ENCODE measurements at places on chromosomes 2 and 18.

DNA sequence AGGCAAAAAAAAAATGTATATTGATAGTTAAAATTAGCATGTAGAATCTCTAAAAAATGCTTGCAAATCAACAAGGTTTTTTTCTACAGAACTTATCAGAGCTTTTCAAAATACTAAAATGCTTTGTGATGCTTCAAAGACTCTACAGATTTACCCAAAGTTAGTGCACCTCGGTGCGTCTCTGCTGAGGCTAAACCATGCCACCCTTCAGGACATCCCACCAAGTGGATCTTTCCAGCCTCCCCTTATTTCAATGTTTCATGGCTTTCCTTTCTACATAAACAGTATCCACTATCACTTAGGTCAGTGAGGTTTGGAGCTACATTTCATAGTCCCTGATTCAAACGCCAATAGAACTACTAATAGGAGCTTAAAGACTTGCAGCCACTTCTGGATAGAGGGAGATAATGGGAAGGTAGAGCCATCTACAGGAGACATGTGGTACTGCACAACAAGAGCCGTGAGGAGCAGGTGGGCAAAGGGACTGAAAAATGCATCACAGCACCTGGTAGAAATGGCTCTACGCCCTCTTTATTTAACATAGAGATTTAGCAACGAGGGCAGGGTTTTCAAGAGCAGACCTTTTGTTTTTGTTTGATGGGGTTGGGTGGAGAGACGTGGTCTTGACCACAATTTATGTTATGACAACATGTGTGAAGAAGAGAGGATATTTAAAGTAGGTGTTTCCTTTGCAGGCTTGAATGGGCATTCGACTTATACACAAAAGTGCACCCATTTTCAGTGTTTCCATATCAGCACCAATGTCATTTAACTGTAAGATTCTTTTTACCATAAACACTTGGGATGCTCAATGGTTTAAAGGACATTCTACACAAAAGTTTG is 56.1 kb upstream of the SLC35G4 start:
- DNase-seq: peak; percentile 26

GRCh38 chr2:27174638-27175037 is 25.8 kb downstream of the TCF23 start:
- DNase-seq: no peak

GRCh38 chr2:40401896-40402295 is 50.0 kb downstream of the SLC8A1 start:
- no peak for DNase-seq

DNA sequence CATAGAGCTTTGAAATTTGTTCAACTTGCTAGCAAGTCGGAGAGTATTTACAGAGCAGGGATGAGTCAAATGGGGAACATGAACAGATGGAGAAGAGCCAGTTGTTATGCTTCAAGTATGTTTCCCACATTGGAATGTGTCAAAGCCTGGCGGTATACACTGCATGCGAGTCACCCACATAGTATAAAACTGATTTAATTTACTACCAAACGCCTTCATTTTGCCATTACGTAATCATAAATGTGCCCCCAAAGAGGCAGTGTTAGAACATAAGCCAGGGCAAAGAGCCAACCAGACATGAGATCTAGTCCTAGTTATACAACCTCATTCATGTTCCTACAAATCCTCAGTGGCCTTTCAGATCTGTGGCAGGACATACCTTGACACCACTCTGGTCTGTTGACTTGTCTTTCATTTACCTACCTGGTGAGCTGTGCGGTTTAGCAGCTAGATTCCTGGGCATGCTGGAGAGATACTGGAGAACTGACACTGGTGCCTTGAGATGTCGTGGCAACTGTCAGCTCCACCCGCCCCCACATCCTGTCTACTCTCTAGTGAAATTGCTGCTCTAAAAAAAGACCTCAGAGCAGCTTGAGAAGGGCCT is 21.7 kb upstream of the NRP2 start:
- DNase-seq: peak; percentile 36

GRCh38 chr2:187966924-187967323 is 324.8 kb upstream of the GULP1 start:
- no peak for DNase-seq

- no peak for DNase-seq
Observed at GRCh38 chr2:241279413-241279812, 36.1 kb downstream of the HDLBP start.
